ENCODE measurements at places on chromosomes 1 and 21.

DNA sequence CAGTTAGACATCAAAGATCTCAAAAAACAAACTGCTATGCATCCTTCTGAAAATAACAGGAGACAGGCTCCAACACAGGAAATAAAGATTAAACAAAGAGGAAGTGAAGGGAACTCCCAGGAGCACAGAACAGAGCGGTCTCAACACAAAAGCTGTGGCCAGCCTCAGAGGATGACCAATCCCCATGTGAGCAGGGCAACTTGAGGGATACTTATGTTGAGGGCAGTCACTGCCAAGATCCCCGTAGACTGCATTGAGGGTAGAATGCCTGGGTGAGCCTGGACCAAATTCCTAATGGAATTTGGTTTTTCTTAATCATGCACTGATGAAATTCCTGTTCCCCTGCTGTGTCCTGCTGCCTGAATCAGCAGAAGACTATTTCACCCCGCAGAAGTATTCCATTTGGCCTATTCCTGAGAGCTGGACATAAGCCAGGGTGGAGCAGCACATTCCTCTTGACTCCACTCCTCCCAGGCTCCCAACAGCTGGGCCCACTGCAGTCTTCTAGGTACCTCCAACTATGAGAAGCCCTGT is 49.0 kb downstream of the JAK1 start:
- no peak for DNase-seq

- no peak for DNase-seq
These were observed 110.7 kb downstream of the ETS2 start for GRCh38 chr21:38916214-38916964.

GRCh38 chr1:75394386-75395139 is 216.4 kb downstream of the SLC44A5 start:
- no peak for DNase-seq

DNA sequence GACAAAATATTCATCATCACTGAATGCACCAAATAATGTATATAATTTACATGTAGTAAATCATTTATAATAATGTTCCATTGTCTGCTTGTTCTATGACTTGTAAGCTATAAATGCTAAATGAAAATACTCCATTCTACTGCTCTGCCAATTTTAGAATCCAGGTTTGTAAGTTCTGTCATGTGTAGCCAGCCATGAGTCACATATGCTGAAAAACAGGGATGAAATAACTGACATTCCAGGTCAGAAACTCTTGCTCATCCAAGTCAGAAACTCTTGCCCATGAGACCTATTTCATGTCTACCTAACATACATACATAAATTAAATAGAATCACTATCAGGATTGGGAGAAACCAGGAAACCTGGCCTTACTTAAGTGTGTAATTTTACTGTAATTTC is 95.6 kb downstream of the ASH1L start:
- DNase-seq = no peak

GRCh38 chr1:46646331-46646730 is 21.8 kb downstream of the ATPAF1 start:
- no peak for DNase-seq

Data from activated T-cell treated with anti-CD3 and anti-CD28 coated beads, Interleukin-2, amount 50 U/mL, for 48 hours (primary cell).